ENCODE measurements at places on chromosomes 1 and 21.

DNA sequence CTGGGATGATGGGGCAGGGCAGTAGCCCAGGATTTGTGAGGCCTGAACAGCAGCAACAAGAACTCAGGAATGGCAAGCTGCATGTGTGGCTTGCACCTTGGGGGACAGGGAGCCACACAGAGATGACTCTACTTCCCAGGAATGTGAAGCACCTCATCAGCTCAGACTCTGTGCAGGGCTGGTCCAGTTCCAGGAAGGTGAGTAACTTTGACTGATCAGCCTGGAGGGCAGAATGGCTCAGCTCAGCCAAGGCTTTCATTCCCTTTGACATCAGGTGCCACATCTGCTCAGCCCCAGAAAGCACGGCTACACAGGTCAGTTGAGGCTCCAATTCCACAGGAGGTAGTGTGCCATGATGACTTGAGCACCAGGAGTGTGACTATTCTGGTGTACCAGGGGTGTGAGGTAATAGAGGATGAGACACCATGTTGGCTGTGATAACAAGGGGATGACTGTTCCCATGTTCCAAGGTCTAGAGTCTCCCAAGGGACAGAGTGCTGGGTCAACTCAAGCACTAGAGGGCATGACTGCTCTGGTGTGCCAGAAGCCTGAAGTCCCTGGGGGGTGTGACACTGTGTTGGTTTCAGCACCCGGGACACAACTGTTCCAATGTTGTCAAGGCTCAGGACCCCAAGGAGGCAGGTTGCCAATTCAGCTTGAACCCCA is 625.8 kb upstream of the ADGRL2 start:
- DNase-seq: peak; percentile 75

GRCh38 chr1:198135366-198135765 is 21.4 kb upstream of the NEK7 start:
- DNase-seq: no peak

GRCh38 chr1:156291226-156292061 is 4.0 kb downstream of the GLMP start:
- DNase-seq: peak; percentile 66

GRCh38 chr1:232968965-232969364 is 18.6 kb downstream of the NTPCR start:
- no peak for DNase-seq

DNA sequence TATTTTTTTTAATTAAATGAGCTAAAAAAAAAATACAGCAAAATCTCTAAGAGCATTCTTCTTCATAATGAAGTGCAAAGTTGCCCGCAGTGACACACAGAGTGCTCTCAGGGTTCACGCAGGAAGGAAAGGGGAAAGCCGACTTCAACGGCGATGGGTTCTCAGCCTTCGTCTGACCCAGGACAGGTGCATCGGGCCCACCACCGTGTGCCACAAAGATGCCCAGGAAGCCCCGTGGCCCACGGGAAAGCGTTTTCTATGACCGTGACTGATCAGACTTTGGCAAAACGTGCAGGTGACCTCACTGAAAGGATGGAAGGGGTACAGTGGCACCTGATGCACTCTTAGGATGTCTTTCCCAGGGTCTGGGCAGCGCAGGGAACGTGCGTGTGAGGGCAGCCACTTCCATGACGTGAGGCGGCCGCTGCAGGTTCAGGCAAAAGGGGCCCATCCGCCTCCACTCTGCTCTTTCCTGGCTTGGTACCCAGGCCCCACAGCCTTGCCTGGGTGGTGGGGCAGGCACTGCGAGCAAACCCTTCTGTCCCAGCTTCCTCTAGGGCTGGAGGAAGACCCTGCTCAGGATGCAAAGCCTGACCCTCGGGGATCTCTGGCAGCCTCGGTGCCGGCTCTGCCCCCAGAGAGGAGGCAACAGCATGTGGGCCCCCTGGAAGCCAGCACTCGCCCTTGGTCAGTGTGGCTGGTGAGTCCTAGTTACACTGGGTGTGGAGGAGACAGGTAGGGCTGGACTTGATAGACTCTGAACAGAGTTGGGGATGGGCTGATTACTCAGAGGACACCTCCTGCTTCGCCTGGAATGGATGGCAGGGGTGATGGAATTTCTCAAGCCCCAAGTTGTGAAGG is 8.3 kb downstream of the LRRC47 start:
- DNase-seq: no peak

DNA sequence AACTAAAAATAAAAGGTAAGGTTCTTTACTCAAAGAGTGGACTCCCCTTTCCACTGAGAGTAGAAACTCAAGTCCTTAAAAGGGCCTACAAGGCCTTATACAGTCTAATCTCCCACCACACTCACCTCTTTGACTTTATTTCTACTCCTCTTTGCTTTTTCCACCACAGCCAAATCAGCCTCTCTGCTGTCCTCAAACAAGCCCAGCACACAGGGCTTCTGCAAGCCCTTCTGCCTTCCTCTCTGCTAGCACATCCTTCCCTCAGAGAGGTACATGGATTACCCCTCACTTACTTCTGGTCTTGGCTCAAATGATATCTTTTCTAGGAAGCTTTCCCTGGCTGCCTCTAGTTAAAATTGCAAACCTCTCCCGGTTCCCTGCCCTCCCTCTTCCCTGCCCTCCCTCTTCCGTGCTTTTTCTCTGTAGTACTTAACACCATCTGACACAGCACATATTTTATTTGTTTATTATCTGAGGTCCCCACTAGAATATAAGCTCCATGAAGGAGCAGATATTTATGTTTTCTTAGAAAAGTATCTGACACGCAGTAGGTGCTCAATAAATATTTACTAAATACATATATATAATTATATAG is 1.7 kb downstream of the LYST start:
- no peak for DNase-seq

DNA sequence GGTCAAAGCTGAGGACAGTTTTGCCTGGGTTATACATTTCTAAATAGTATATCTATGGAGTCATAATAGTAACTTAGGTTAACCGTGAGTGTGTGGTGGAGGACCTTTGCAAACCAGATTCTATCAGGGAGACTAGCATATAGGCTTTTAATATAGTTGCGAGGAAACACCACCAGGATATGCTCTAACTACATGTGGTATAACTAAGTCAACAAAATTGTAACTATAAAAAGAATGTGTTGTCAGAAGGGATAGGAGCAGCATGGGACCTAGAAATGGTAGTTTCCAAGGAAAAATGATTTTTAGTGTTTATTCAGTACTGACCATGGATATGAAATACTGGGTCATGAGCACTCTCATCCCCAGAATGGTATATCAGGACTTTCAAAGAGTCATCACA is 338.1 kb downstream of the TGFB2 start:
- no peak for DNase-seq

DNA sequence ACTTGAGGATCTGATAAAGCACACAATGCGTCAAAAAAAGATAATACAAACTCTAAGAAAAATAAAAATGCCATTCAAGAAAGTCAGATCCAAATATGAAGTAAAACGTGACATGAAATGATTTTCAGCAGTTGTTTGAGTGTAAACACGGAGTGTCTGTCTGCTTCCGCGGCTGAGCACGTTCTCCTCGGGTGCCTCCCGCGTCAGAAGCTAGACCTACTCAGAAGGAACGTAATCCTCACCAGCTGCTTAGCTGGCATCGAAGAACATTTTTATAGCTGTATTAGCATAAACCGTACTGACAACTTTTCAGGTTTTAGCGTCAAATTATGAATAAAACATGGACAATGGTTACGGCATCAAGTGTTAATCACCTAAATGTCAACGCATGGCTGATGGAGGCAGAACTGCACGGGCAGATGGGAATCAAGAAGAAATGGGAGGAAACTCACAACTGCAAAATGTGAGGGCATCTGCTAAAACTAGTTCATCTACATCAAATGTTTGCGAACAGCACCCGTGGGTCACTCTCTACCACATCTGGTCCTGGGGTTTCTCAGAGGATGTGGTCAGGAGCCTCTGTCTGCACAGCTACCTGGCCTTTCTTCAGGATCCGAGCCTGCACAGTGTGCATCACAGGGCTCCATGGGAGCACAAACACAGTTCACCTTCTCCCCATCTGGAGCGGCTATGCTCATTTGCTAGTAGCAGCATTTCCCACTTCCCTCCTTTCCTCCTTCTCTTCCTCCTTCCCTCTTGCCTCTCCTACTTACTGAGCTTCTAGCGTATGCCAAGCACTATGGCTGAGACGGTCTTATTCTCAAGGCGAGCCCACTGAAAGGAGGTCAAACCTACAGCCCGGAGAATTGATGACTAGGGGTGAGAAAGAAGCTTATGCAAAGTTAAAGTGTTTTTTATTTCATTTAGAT is 40.0 kb downstream of the RCAN1 start:
- DNase-seq: no peak

- no peak for DNase-seq
These were observed 48.2 kb downstream of the SLC9A1 start for GRCh38 chr1:27106561-27107323.

GRCh38 chr1:19327301-19327700 is 15.2 kb downstream of the SLC66A1 start:
- DNase-seq: no peak

- no peak for DNase-seq
These were observed 18.7 kb downstream of the FOXJ3 start for GRCh38 chr1:42316292-42316691.

GRCh38 chr1:76867342-76868130 is at the start of gene ST6GALNAC5:
TSS of gene ST6GALNAC5 (plus strand) at chr1:76867480.
- peak; percentile 61 for DNase-seq

- peak; percentile 83 for DNase-seq
These were observed 251.6 kb upstream of the SGIP1 start for GRCh38 chr1:66282343-66282852.

DNA sequence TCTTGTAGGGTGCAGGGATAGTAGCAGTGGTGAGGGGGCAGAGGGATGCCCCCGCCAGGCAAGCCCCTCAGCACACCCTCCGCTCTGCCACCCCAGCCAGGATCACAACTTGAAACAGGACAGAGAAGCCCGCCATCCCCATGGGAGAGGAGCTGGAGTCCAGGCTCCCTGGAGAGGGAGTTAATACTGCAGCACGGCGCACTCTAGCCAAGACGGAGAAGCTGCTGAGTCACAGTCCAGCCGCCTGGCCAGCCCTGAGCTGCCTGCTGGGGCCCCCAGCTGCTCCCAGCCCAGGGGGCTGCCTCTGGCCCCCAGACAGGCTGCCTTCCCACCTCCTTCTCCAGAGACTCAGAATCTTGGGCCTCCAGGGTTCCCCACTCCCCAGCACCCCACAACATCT is 87.2 kb downstream of the SYT2 start:
- DNase-seq: peak; percentile 50

DNA sequence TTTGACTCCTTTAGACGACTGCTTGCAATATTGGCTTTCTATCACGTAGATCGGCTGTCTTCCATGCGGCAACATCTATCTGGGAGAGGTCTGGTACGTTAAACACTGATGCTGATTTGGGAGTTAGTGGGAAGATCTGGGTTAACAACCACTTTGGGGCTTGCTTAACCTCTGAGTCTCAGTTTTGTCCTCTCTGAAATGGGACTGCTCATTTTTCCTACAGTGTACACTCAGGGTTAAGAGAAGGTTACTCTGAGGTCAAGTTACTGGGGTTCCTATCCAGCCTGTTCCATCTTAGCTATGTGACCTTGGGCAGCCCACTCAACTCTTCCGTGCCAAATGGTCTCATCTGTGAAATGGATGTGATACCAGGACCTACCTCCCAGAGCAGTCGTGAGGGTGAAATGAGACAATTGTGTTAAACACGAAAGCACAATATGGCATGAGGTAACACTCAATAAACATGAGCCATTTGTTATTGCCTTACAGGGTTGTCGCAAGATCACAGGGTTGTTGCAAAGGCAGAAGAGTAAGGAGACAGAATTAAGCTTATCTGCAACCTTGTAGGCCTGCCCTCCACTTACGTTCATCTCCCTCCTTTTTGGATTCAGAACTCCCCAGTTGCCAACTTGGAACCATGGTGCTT is 5.6 kb downstream of the ABCA4 start:
- DNase-seq: no peak

DNA sequence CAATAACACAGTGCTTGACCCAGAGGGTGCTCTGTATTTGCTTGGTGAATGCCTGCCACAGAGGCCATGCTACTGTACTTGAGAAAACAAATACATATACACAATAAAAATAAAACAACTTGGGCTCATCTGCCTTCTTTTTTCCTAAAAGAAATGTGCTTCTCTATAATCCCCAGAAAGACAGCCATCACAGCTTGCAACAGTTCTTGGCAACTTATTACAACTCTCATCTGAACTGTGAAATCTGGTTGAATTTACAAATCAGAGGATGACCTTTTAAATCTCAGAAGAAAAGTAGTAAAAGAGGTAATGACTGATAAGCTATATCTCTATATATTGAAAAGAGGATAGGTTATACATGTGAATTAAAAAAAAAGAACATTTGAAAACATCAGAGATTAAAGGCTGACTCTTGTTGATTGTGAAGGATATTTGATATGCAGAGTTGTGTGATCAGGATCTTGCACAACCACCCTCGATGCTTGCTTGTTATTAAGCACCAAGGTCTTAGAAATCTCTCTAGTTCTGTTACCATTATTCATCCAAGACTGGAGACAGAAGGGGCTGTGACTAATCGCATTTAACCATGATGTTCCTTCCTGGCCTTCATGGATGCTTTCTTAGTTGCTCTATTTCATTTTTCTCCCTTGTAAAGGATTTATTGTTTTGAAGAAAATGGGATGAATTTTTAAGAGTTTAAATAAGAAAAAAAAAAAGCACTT is 213.4 kb downstream of the APP start:
- DNase-seq: peak; percentile 67

DNA sequence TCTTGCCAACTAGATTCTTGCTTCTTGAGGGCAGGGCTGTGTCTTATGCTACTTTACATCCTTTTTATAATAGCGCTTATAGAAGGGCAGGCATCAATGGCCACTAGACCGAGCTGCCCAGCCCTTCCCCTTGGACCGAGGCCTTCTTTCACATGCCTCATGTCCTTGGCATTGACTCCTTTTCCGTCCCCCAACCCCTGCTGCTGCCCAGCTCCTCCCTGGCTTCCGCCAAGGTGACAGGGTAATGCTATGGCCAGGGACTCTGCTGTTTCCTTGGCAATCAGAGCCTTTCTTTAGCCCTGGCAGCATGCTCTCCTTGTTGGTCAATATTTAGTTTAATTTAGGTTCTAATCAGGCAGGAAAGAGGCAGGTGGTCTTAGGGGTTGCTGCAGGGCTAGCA is 48.2 kb downstream of the DDX20 start:
- DNase-seq: no peak

GRCh38 chr1:17844185-17844826 is 89.2 kb downstream of the ACTL8 start:
- no peak for DNase-seq

DNA sequence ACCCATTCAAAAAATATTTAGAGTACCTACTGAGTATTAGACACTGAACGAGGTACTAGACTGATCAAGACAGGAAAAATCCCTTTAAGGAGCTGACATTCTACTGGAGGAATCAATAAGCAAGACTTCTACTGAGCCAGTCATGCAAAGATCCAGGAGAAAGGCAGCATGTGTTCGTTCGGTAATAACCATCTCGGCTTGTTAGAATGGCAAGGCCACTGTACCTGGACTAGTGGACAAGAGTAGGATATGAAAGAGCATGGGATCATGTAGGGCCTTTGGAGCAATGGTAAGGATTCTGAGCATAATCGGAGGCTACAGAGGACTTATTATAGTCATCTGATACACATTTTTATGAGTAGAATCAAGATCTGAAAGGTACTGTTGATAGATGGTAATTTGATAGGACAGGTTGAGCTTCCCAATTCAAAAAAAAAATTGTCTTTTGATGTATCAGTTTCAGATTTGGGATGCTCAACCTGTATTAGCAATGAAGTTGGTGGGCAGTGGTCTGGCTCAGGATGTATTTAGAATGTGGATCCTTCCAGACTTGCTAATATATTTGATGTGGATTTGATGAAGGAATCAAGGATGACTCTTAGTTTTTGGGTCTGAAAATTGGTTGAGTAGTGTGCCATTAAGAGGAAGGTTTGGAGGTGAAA is 2.3 kb downstream of the COX20 start:
- DNase-seq: no peak
